ENCODE measurements at places on chromosomes 16 and 17.

- peak; percentile 5 for DNase-seq
Observed at GRCh38 chr16:66740010-66740409, 11.4 kb downstream of the DYNC1LI2 start.

GRCh38 chr17:34827008-34827407, 134.3 kb downstream of the CCT6B start:
- peak; percentile 54 for DNase-seq

GRCh38 chr17:80260791-80261158, at the start of gene RNF213:
Gene RNF213, plus strand, starts transcription at chr17:80260852. Its CDS starts 2,830 bp downstream, at chr17:80263682.
- peak; percentile 17 for DNase-seq

GRCh38 chr17:31275116-31275515, 21.9 kb downstream of the OMG start:
- DNase-seq, result no peak

DNA sequence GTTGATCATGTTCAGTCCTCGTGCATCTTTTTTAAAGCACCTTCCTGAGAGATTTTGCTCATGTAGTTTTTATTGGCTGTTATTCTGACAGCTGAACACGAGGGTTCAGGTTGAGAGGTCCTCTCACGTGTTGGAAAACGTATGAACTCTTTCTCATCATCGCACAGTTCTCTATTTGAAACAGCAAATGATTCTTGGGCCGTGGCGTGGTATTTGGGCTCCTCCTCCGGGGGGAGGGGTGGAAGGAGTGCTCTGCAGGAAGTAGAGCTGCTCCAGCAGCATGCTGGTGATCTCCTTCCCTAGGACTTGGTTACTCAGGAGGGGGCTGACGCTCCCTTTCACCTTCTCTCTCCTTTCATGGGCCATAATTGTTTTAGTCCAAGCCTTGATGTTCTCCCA, 70.4 kb downstream of the KSR1 start:
- DNase-seq, result no peak

DNA sequence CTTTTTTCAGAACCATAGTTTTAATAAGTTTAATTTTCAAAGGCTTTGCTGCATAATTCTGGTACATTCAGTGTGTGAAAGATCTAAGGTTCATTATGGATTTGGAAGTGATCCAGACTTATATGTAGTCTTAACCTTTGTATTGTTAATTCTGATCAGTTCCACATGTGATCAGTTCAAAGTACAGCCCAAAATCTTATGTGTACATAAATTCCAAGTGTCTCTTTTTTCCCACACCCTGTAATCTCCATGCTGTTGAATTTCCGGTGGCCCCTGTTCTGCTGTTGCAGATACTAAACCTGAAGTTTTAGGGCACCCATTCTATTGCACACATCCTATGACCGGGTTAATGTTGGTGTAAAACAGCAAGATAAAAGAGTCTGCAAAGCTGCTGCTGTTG, 1147.5 kb upstream of the CDH8 start:
- DNase-seq, result no peak

DNA sequence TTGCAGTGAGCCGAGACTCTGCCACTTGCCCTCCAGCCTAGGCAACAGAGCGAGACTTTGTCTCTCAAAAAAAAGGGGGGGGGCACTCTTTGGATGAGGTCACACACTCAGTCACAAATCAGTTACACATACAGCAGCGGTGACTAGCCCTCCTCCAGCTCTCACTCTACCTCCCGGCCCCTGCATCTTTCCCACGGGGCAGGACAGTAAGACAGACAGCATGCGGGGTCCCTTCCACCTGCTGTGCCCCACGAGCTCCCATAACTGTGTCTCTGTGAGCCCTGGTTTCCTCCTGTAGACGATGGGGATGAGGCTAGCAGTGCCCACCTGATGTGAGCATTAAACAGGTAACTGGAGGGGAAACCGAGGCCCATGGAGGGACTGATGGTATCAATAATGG, 5.2 kb downstream of the CIBAR2 start:
- no peak for DNase-seq

- DNase-seq, result no peak
Observed at GRCh38 chr17:33977729-33978514, 277.2 kb upstream of the CCL2 start.

- DNase-seq, result peak; percentile 77
Observed at GRCh38 chr17:81537343-81537855, 9.2 kb downstream of the FSCN2 start.

DNA sequence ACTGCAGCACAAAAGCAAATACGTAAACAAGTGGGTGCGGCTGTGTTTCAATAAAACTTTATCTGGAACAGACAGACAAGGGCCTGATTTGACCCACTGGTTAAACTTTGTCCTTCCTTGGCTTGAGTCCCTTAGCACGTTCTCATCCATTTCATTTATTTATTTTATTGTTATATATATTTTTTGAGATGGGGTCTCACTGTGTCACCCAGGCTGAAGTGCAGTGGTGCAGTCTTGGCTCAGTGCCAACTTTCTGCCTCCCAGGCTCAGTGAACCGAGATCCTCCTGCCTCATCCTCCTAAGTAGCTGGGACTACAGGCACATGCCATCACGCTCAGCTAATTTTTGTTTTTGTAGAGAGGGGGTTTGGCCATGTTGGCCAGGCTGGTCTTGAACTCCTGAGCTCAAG, 64.3 kb downstream of the MYH11 start:
- DNase-seq, result no peak

DNA sequence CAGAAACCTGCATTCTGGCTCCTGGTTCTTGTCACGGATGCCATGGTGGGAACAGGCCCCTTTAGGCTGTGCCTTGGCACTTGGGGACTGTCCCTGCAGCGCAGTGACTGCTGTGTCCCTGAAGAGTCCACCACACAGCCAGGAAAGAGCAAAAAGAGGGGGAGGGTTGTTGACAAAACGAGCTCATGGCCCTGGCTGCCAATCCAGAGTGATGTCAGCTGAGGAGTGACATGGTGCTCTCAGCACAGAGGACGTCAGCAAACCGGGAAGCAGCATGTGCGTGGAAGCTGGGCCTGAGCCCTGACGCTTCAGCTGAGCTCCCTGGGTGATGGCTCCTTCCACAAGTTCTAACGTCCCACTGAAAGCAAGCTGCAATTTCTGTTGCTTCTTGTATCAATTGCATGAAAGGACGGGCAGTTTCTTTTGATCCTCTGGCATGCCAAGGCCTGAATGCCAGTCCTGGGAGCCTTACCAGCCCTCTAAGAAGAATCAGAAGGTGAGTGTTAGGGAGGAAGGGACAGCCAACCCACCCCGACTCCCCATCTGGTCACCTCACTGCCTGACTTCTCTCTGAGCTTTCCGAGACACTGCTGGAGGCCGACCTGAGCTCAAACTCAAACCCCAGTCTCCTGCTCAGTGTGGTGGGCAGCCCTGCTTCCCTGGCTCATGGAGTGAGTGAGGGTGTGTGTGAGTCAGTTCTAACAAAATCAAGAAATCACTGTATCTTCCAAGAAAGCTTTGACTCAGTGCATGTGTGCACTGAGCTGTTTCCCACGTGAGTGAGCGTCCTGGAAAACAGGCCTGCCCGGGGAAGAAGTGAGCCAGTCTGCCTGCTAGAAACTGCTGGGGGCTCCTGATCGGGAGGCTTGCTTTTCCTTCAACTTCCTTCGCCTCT, 14.7 kb upstream of the WNT3 start:
- DNase-seq, result no peak

DNA sequence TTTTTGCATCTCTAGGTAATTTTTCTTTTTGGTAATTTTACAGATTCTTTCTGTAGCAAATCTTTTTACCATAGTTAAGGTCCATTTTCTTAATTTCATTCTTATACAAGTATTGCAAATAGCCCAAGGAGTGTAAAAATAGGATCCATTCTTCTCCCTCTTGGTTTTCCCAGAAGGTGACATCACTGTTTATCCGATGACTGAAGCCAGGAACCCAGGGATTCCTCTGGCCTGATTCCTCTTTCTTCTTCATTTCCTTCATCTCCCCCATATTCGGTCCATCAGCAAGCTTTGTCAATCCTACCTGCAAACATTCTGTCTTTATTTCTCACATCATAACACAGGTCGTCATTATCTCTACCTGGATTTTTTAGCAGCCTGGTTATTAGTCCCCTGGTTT, 5.3 kb downstream of the RBBP6 start:
- no peak for DNase-seq

DNA sequence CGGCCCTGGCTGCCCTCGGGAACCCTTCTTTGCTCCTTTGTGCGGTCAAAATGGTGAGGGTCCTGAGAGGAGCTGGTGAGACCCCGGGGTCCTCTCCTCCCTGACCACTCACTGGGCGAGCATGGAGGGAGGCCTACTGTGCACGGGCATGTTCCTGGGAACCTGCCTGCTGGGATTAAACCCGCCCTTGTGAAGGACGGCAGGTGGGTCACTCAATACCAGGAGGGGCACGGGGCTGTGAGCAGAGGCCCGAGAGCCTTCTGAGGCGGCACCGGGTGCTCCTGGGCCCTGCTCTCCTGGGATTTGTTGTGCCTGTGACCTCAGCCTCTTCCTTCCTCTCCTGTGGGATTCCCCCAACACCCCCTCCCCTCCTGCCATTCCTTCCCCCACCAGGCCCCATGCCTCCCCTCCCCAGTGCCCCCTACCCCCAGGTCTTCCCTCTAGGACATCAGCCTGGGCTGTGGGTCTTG, 19.7 kb downstream of the METRNL start:
- no peak for DNase-seq

DNA sequence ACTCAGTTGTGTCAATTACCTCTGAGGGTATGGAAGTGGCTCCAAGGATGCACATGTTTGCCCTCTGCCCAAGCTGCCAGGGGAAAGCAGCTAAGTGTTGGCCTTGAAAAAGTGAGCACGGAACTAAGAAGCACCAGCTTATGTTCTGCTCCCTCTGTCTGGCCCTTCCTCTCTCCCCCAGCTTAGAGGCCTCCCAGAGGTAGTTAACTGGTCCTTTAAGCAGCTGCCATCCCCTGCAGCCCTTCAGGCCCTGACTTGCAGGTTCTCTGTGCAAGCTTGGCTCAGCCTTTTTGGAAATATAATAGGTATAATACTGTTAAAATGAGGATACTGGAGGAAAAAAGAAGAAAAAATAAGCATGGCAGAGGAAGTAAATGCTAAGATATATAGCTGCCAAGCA, 7.0 kb upstream of the UBE2Z start:
- no peak for DNase-seq

DNA sequence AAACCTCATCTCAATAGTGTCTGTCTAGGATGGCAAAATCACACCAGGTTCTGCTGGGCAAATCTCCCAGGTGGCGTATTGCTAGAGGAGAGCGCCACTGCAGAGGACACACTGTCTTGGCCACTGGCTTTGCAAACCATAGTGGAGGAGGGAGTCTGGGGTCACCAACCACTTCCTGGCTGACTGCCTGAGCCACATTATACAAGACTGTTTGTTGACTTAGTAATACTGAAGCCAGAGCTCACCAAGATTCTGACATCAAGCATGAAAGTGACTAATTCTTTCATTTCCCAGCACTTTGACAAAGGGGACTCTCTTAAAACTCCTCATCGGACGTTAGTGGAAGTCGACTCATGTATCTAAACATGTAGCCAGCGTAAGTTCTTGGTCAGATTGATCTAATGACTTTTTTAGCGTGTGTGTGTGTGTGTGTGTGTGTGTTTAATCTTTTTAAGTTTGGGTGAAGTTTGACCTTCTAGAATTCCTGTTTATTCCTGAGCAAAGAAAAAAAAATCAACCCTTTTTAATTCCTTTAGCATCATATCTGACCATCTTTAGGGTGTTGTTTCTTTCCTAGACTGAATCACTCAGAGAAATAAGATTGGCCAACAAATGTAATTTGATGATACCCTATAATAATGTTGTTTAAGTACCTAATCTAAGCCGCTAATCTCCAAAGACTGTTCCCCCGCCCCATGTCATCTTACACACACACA, 13.7 kb downstream of the PITPNC1 start:
- peak; percentile 54 for DNase-seq

- no peak for DNase-seq
Observed at GRCh38 chr16:1435921-1436697, 5.2 kb downstream of the PERCC1 start.

DNA sequence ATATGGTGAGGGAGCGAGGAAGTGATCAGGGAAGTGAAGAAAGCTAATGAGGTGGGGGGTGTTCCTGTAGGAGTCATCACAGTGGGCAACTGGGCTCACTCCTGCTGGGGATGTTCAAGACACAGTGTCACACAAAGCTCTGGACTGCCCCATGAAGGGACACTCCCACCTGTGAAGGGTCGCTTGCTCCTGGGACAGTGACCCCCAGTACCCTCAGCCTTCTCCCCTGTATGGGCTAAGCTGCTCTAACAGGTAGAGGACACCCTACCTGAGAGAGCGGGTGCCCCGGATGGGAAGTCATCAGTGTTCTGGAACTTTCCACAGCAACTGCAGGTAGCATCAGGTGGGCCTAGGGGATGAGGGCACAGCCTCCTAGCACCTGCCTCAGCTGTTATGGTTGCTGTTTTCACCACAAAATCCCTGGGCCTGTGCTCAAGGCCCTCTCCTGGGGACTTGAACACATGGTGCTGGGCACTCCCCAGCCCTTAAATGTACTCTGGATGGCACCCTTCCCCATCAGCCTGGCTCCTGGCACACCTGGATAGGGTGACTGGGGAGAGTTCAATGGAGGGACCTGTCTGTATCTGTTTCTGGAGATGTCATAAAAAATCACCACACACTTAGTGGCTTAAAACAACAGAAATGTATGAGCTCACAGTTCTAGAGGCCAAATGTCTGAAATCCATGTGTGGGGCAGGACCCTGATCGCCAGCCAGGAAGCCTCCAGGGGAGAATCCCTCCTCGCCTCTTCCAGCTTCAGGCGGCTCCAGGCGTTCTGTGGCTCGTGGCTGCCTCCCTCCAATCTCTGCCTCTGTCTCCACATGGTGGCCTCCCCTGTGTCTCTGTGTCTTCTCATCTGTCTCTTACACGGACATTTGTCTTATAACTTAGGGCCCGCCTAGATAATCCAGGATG, 104.0 kb upstream of the CDH5 start:
- no peak for DNase-seq

DNA sequence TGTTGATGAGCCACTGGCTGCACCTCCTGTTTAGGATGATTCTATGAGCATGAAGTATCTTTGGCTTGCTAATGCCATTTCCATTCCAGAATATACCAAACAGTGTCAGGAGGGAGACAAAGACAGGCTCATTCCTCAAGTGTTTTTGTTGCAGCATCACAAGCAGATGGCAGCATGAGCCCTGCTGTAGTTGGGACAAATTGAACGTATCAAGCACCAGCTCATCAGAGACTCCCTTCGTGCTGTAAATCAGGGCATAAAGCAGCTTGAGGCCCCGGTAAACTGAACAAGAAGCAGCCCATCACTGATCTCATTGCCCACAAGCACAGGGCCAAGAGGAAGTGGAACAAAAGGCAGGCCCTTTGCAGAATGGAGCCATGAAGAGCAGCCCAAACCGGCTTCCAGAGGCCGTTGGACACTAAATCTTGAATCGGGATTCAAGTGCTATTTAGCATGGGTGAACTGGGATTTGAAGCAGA, 45.9 kb upstream of the HS3ST3A1 start:
- DNase-seq, result no peak

GRCh38 chr16:67964477-67965131, 3.8 kb downstream of the SLC12A4 start:
- no peak for DNase-seq

- DNase-seq, result no peak
Observed at GRCh38 chr17:41957031-41957868, 9.3 kb upstream of the CNP start.

- no peak for DNase-seq
Observed at GRCh38 chr17:77501101-77501566, 360.4 kb downstream of the SEC14L1 start.
